ENCODE measurements at places on chromosomes 4 and X.

DNA sequence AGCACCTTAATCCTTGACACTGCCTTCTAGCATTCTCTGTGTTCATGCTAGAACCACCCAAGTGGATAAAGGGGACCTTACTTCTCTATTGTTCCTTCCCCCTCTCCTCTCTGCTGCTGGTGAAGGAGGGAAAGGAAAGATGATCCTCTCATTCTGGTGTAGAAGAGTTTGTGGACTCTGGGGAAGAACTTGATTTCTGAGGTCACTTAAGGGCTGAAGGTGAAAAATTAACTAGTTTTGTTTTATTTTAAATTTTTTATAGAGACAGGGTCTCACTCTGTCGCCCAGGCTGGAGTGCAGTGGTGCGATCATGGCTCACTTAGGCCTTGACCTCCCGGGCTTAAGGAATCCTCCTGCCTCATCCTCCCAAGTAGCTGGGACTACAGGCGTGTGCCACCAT lies 29.8 kb downstream of the SMS start:
- DNase-seq = no peak

DNA sequence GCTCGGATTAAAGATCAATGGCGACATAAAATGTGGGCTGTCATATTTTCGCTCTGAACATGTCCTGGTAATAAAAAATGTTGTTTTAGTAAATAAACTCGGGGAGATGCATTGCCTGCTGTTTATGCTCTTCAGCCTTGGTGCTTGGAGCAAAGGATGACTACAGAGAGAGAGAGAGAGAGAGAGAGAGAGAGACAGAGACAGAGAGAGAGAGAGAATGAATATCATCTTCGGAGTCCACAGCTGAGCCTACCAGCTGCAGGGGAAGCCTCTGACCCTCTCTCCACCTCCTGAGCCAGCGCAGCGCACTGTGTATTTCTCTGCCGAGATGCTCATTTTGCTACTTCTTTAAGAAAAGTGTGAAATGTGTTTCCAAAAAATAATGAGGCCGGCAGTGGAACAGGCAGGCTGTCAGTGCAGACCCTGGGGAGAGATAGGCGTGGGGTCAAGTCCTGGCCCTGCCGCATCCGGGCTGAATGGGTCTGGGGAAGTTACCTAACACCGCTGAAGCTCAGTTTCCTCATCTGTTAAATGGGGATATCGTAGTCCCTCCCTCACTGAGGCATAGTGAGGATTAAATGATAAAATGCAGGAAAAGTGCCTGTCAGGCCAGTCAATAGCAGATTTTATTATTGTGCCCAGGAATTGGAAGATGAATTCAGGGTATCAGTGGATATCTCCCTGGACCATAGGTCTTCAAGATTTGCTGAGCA lies 58.5 kb upstream of the LGI2 start:
- no peak for DNase-seq

DNA sequence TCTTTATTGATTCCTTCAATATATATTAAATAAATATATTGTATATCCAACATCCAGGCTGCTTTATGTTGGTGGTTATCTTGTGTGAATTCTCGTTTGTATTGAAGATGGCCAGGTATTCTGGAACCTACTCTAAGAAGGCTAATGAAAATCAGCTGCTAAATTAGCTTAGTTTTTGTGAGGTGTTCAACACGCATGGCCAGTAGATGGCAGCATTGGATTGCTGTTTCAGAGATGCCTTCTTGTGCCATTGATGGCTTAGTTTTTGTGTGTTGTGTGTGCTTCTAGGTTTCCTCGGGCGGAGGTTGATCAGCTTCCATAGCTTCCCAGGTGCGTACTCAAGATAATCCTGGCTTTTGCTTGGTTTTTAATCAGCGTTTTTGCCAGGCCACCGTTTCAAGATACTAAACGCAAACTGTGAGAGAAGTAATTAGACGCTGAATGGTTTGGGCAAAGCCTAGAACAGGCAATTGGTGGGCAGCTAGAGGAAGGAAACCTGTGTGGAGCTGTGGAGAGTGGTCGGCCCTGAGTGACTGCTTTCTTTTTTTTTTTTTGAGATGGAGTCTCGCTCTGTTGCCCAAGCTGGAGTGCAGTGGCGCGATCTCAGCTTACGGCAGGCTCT lies 15.1 kb downstream of the NOCT start:
- peak; percentile 69 for DNase-seq

GRCh38 chrX:128616933-128617332 lies 564.7 kb upstream of the ACTRT1 start:
- no peak for DNase-seq

- DNase-seq = no peak
Measured at GRCh38 chr4:7237873-7238272, 45.5 kb downstream of the SORCS2 start.
